ENCODE measurements at places on chromosomes 4 and X.

DNA sequence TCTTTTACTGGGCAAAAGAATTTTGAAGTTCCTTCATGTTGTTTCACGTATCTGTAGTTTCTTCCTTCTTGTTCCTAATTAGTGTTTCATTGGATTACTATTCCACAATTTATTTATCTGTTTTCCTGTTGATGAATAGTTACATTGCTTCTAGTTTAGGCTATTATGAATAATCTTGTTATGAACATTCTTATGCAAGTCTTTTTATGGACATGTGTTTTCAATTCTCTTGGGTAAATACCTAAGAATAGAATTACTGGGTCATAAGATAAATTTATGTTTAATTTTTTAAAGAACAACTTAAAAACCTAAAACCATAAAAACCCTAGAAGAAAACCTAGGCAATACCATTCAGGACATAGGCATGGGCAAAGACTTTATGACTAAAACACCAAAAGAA is 70.9 kb upstream of the RXFP1 start:
- no peak for DNase-seq

DNA sequence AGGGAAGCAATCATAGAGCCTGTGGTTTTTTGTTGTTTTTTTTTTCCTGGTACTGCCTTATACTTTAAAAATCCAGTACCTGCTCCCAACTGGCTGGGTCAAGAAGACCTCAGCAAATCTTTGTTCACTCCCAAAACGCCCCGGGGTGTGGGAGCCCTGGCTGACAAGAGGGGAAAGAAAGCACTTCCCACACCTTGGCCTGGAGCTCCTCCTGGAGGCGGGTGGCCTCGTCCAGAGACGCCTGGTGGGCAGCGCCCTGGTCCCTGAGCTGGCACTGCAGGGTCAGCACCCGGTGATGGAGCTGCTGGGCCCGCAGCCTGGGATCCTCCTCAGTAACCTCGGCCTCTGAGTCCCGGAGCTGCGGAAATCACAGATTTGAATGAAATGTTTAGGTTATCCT is 38.2 kb downstream of the C4orf50 start:
- no peak for DNase-seq

GRCh38 chr4:11130195-11130970 is 298.3 kb downstream of the HS3ST1 start:
- DNase-seq: no peak

- no peak for DNase-seq
Observed at GRCh38 chr4:189659287-189659686, 281.4 kb upstream of the FRG1 start.

DNA sequence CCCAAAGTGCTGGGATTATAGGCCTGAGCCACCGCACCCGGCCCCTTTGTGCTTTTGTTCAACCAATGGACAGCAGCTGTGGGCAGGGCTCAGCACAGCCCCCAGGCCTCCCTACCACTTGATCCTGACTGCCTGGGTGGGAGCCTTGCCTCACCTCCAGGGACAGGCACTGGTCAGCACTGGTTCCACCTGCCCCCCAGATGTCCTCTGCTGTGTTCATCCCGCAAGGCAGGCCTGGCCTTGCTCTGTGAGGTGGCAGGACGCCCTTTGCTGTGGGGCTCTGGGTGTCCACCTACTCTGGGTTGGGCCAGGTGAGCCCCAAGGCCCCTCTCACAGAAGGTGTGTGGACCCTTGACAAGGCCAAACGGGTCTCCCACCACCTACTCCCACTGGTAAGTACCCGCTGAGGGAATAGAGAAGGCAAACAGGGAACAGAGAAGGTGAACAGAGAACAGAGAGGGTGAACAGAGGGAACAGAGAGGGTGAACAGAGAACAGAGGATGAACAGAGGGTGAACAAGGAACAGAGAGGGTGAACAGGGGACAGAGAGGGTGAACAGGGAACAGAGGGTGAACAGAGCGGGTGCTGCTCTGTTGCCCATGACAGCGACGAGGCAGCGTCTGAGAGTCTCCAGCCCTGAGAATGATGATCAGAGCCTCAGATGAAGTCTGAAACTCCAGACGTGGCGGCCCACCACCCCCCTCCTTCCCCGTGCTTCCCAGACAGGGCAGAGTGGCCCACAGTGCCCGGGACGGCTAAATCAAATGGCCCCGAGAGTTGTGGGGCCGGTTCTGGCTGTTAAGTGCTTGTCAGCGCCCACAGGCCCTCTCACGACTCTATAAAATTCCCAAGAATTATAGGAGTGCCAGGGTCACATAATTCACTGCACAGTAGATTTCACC is 55.0 kb upstream of the NKX1-1 start:
- DNase-seq: no peak

DNA sequence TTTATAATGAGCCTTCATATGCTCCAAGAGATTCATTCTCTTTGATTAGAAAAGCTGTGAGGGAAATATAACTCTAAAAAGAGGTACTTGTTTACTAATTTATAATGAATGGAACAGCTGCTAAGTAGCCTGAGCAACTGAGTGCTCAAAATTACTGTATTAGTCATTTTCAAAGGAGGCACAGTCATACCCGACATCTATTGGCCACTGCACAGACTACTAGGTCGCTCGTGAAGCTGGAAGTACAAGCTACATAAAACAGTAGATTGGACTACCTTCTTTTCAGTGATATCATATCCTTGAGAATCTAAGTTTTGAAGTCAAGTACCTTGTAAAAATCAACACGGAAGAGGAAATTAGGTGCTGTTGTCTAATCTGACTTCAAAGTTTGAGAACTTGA is 52.0 kb upstream of the GLRB start:
- no peak for DNase-seq

- DNase-seq: no peak
Observed at GRCh38 chrX:29299684-29300083, 712.4 kb downstream of the IL1RAPL1 start.

- DNase-seq: no peak
Observed at GRCh38 chrX:15143825-15144121, 126.1 kb downstream of the ASB9 start.

DNA sequence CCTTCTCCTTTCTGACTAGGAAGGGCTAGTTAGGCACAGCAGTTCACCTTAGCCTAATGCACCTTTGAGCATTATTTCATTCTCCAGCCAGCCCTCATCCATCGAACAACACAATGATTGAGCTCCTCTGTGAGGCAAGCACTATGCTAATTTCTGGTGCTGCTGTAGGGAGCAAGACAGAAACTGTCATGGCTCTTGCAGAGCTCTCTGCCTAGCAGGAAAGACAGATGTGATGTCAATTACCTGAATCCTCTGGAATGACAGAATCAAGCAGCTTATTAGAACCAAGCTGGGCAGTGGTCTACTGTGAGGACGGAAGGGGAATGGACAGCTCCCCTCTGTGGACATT is 256.1 kb upstream of the NOCT start:
- DNase-seq: no peak

DNA sequence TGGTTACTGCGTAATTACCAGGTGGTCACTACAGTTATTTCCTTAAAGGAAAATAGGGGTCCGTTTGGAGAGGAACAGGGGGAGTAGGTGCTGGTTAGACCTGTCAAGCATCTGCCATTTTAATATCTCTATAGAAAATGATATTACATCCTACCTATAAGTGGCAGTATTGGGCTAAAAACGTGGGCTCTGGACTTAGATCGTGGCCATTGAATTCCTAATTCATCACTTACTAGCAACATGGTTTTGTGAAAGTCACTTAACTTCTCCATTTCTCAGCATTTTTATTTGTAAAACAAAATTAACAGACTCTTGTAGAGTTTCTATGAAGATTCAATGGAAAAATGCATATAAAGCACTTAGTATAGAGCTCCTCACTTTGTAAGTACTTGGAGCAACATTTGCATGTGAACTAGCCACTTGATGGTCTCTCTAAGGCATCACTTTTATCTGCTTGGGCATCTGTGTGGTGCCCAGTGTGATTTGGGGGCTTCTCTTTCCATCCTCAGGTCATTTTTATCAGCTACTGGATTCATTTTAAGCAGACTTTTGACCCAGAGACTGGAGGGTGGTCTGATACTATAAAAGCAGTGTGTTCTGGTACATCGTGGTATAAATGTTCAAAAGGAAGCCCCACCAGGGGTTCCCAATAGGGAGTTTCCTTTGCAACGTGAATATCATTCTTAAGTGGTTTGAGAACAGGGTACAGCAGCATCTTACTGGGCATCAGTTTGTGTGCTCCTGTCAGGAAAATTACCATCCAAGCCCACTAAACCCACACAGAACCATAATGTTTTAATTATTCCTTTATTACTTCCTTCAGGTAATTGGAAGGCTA is 42.7 kb upstream of the RASSF6 start:
- DNase-seq: no peak

DNA sequence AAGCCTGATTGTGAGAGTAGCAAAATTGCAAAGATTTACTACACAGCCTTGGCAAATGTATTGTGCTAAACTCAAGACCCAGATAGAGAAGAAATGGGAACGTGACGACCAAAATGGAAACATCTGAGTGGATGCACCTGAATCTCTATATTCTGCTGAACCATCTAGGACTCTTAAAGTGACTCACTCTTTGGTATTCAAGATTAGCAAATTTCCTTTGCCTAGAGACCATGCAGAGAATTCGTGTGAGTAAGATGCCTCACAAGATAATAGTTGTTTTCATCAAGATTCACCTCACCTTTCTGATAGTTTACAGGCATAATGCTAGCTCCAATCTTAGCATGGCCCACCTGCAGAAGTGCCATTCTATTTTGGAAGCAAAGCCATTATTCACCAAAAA is 14.4 kb upstream of the ATOH1 start:
- DNase-seq: no peak

- DNase-seq: no peak
Observed at GRCh38 chr4:164304101-164304639, 449.8 kb upstream of the SMIM31 start.

GRCh38 chrX:1592470-1593142 is 1.2 kb downstream of the AKAP17A start:
- no peak for DNase-seq

DNA sequence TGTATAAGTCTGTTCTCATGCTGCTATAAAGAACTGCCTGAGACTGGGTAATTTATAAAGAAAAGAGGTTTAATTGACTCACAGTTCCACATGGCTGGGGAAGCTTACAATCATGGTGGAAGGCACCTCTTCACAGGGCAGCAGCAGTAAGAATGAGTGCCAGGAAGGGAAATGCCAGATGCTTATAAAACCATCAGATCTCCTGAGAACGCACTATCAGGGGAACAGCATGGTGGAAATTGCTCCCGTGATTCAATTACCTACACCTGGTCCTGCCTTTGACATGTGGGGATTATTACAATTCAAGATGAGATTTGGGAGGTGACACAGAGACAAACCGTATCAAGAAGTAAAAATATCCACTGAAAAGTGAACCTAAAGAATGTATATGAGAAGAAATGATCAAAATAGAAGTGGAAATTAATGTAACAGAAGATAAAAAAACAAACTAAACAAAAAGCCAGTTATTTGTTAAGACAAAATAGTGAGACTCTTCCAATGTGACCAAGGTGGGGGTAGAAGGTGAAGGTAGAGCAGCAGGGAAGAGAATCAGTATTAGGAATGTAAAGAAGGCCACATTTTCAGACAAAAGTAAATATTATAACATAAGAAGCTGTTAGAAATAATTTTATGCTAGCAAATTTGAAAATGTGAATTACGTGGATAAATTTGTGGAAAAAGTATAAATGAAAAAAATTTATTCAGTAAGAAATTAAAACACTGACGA is 372.9 kb downstream of the NKX6-1 start:
- DNase-seq: no peak

- no peak for DNase-seq
Observed at GRCh38 chrX:30831082-30831481, 58.0 kb downstream of the TAB3 start.

GRCh38 chr4:42641656-42642055 is 15.2 kb downstream of the ATP8A1 start:
- DNase-seq: no peak

DNA sequence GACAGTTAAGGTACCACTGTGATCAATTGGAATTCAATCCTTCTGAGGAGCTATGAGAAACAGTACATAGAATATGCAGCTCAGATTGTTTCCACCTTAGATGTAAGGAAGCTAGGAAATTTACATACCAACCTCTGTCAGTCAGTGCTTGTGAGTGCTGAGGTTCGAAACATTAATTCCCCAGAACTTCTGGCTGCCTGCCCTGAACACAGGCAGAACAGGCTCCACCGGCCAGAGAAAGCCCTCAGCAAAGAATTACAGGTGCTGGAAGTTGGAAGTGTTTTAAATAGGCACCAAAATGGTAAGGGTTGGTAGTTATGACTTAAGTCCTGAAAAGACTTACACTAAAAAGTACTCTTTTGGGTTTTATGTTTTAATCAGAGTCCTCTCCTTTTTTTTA is 651.8 kb downstream of the C4orf33 start:
- DNase-seq: no peak

DNA sequence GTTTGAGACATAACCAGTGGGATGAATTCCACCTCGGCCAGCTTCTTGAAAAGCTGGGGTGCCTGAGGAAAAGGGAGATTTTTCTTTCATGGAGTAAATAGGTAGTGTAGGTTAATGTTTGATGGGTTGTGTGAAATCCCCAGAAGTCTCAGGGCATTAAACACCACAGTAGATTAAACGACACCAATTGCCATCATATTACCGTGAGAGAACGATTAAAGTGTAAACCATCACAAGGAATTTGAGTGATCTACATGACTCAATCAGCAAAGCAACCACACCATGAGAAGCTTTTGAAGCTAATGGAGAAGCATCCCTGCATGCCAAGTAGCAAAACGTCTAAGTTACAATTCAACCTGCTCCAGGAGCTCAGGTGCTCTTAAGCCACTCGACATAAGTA is 322.5 kb upstream of the GATB start:
- no peak for DNase-seq

DNA sequence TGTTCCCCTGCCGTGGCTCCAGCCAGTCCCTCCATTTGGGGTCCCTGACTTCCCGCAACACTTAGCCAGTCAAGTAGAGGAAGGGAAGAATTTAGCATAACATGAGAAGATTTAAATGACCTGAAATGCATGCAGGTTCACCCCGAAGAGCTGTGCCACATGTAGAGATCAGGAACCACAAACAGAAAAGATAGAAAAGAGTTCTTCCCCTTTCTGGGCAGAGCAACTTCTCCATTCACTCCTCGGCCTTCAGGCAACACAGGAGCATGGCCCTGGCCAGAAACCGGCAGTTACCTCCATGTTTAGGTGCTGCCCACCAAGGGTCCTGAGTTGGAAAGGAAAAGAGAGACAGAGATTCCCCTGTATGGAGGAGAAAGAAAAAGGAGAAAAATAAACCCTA is 5.2 kb downstream of the NLRP2B start:
- no peak for DNase-seq

DNA sequence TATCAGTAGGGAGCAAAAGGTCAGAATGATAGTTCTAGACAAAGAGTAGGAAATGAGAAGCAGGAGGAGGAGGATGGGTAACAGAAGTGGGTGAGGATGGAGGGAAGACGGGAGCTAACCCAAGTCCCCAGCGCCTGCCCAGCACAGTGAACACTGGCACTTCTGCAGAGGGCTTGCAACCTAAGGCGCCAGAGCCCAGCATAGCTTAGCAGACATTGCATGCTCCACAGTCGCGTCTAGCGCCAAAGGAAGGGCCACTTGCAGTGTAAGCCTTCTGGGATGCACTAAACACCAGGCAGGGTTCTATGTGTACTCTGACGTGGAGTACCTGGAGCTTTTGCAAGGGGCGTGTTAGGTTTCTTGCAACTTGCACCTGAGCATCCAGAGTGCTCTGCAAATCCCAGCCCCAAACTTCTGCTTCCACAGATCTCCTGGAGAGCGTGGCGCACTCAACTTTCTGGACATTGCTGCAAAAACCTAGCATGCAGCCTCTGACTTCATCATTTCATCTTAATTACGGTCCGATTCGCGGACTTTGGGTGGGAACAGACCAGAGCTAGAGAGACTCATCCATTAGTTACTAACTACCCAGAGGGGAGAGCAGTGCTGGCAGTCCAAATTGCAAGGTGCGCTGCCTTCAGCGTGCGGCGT is 46.5 kb upstream of the NKAP start:
- DNase-seq: no peak
